Activated CD8-positive, alpha-beta memory T cell treated with anti-CD3 and anti-CD28 coated beads for 48 hours (primary cell): ENCODE measurements at places on chromosomes 4 and X.

DNA sequence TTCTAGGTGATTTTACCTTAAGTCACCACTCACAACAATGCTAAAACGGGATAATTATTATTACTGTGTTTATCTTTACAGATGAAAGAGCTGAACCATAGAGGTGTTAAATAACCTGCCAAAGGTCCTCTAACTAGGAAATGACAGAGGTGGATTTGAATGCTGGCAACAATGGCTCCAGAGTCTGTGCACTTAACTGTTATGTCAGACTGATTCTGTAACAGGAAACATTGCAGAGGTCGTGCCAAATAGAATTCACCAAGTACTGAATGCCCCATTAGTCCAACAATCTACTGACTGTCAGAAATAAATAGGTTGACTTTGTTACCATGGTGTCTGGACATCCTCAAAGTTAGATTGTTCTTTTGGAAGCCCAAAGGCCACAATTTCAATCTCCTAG lies 20.9 kb upstream of the USP27X start:
- no peak for DNase-seq

- DNase-seq = no peak
Observed at GRCh38 chr4:40552536-40552935, 77.1 kb downstream of the RBM47 start.

DNA sequence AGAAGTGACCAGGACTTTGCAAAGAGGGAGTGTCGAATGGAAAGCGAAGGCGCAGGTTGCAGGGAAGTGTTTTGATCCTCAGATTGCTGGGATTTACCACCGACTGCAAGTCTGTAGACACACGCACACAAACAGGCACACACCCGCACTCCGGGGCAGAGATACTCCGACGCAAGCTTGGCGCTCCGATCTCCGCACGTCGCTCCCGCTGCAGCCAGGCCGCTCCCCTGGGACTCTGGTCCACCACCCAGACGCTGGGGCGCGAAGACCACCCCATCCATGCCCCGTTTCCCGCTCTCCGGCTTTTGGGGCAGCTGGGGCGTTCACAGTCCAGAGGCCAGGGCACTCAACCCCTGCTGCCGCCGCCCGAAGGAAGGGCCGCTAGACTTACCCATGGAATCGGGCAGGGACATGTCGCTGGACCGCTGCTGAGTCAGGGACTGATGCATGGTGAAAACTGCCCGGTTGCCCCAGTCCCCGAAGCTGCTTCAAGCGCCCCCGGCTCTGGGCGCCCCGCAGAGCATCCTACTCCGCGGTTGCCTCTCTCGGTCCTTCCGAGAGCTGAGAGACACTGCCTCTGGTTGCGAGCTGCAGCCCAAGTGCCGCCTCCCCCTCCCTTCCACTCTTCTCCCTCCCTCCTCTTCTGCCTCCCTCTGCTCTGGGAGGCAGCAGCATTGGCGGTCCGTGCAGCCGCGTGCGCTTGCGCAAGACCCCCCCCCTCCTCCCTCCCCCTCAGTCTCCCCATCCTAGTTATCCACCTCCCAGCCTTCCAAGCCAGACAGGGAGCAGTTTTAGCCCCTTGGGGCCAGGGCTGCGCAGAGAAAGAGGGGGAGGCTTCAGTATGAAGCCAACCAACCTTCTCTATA lies at the start of gene TMEM255A:
Gene TMEM255A, minus strand, starts transcription at position 601 of the 866 bp plus-strand sequence. Its CDS starts 152 bp downstream, at position 449.
- DNase-seq = no peak

DNA sequence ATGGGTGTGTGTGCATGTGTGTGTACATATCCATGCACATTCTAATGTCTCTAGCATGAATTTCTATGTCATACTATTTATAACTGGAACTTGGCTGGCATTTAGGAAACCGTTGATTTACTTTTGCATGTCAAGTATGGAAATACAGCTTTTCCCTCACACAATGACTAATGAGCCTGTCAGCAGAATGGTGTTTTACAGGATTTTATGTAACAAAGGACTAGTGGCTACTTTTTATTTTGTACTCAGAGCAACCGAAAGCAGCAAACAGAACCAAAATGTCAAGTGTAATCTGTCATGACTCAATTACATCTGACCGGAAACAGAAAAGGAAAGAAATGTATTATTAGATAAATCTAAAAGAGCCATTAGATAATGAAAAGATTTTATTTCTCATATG lies 1911.5 kb upstream of the AGA start:
- DNase-seq = no peak

DNA sequence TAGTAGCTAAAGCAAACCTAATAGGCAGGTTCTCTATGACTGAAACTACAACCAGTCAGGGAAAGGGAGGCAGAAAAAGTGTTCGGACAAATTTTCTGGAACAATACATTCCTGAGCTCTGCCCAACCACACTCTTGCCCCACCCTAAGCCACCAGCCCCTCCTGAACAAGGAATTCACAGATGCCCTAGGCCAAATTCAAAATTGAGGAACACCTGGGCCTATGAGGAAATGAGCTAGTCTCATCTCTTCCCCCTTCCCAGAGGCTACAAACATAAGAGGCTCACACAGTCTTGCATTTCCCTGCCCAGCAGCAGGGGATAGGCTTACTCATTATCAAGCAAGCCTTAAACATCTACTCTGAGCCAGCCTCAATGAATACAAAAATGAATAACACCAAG lies 284.7 kb downstream of the ZNF674 start:
- no peak for DNase-seq

GRCh38 chr4:40316333-40316781 lies 18.8 kb upstream of the CHRNA9 start:
- no peak for DNase-seq

- DNase-seq = no peak
Observed at GRCh38 chr4:109574931-109575804, 15.1 kb downstream of the MCUB start.

- no peak for DNase-seq
Observed at GRCh38 chrX:39532761-39533160, 565.0 kb downstream of the BCOR start.

- no peak for DNase-seq
Observed at GRCh38 chr4:78512357-78512920, 39.1 kb upstream of the ANXA3 start.

GRCh38 chr4:26779674-26780073 lies 81.0 kb upstream of the STIM2 start:
- no peak for DNase-seq

- DNase-seq = no peak
Observed at GRCh38 chr4:165351359-165352130, 24.1 kb downstream of the MSMO1 start.
